ENCODE measurements at places on chromosomes 7 and 10.

- DNase-seq: no peak
Measured at GRCh38 chr10:12902135-12902572, 99.4 kb downstream of the CCDC3 start.

- DNase-seq: no peak
Measured at GRCh38 chr7:99860281-99861127, 16.3 kb downstream of the OR2AE1 start.

DNA sequence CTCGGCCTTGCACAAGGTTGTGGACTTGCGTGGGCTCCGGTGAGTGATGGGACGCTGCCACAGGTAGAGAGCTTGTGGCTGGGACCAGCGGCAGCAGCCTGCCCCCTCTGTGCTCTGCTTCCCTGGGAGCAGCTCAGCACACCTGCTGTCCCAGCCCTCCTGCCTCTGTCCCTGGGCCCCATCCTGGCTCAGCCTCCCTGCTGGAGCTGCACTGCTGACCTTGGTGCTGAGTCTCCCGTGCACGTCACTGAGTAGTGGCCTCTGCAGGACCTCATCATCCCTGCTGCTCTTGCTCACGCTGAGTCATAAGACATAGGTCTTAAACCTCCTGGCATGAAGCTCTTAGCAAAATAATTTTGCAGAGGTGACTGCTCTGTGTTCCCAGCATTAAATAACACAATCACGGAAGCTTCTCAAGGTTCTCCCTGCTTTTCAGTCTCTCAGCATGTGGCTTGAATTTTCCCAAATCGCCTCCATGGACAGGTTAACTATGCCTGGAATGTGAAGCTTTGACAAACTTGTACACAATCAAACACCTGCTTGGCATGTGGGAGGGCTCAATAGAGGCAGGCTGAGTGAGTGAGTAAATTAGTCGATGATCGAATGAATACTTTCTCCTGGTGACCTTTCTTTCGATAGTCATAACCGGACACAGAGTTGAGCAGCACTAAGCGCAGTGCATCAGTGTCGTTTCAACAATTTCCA is 63.8 kb upstream of the NPS start:
- no peak for DNase-seq

DNA sequence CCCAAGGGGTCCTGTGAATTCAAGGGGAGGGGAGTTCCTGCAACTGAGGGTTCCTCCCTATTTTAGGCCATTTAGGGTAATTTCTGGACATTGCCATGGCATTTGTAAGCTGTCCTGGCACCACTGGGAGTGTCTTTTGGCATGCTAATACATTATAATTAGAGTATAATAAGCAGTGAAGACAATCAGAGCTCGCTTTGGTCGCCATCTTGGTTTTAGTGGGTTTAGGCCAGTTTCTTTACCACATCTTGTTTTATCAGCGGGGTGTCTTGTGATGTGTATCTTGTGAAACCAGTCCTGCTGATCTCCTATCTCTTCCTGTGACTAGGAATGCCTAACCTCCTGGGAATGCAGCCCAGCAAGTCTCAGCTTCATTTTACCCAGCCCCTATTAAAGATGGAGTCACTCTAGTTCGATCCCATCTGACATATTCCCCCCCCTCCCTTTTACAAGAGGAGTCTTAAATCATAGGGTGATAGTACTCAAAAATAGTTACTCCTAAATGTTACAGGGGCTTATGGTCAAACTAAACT is 43.2 kb downstream of the SVOPL start:
- no peak for DNase-seq

- DNase-seq: no peak
Measured at GRCh38 chr10:2108496-2108895, 371.2 kb upstream of the ADARB2 start.

DNA sequence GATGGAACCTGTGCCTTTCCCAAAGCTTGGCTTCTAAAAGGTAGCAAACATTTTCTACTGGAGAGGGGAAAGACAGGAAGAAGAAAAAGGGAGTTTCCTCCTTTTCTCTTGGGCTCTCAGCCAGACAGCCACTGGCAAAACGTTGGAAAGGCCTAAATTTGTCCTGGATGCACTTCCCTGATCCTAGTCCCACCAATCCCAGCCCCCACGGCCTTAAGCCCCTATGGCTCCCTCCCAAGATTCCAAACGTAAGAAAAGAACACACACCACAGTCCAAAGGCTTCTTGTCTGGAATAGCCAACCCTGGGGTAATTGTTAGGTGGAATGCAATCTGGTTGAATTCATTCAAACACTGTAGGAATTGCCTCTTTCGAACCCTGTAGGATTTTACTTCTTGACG is 959 bp upstream of the TLX1 start:
- DNase-seq: no peak

DNA sequence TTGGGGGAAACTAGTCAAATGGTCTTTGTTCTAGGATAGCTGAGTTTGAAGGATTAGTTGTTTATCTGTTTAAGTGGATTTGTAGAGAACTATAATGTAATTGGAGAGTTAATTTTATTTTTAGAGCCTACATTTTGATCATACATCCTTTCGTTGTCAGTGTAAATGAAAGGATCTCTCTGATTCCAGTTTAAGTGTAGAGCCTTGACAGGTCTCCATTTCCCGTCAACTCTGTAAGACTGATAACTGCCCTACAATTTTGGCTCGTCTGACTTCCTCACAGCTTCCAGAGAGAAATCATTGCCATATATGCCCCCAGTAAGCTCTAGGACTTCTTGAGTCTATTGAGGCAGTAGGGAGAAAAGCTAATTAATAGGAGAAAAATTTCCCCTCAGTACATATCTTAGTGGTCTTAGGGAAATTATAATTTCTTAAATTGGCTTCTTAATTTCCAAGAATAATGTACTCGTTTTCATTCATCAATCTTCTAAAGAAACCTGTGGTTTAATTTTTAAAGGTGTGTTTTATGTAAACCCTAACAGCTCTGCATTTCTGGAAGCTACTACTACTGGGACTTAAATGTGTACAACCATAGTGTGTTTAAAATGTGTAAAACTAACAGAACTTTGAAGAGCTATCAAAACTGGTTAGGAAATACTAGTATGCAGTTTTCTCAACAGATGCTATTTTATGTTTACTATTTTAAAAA is 3.8 kb downstream of the KMT2E start:
- no peak for DNase-seq

DNA sequence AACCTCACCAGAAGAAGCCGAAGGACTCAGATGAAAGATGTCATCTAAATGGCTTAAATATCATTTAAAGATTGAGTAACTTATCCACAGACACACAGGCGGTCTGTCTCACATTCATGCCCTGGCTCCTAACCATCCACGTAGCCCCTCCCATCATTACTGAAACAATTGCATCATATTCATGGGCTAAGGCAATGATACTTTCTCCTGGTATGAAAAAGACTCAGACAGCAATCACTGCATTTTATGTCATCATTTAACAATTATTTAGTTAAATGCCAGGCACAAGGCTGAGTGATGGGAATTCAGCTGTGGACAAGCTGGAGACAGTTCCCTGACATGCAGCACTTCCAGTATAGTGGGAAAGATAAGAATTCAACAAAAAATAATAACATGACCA is 11.2 kb upstream of the TECTB start:
- no peak for DNase-seq

DNA sequence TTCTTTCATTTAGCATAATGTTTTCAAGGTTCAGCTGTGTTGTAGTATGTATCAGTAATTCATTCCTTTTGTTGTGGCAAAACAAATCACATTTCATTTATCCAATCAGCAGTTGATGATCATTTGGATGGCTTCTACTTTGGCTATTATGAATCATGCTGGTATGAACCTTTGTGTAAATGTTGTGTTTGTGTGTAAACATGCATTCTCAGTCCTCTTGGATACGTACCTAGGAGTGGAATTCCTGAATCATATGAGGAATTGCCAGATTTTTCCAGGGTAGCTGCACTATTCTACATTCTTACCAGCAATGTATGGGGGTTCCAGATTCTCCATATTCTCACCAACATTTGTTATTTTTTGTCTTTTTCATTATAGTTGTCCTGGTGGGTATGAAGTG is 578.5 kb upstream of the MKI67 start:
- no peak for DNase-seq

- no peak for DNase-seq
Measured at GRCh38 chr10:87654212-87654611, 5.5 kb upstream of the PAPSS2 start.

- DNase-seq: no peak
Measured at GRCh38 chr7:47087866-47088265, 494.0 kb downstream of the TNS3 start.

DNA sequence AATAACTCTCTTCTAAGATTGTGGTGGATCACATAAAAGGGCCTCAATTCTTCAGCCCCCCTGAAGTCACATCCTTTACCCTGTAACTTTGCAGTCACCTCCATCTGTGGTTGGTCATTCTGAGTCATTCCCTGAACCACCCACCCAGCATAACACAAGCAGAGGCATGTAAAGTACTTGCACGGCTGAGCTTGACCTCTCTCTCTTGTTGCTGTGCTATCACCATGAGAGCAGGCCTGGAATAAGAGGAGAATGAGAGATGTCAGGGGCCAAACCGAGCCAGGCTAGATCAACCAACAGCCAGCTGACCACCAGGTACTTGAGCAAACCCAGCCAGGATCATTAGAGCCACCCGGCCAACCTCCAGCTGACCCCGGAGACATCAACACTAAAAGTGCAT is 13.5 kb upstream of the STK17A start:
- DNase-seq: no peak

DNA sequence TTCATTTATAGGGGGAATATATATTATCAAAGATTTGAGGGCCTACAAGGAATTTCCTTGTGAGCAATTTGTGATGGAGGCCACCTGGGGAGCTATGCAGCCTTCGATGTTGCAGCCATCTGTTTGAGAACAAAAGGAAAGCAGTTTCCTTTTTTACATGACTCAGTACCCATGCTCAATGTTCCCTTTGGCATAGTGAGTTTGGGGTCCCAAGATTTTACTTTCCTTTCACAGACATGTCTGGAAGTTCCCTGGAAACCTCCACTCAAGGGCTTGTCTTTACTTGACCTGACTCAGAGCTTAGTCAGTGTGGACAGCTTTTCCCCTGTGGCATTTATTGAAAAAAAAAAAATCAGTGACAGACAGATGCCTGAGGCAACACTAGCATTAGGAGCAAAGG is 73.5 kb upstream of the VIPR2 start:
- no peak for DNase-seq

DNA sequence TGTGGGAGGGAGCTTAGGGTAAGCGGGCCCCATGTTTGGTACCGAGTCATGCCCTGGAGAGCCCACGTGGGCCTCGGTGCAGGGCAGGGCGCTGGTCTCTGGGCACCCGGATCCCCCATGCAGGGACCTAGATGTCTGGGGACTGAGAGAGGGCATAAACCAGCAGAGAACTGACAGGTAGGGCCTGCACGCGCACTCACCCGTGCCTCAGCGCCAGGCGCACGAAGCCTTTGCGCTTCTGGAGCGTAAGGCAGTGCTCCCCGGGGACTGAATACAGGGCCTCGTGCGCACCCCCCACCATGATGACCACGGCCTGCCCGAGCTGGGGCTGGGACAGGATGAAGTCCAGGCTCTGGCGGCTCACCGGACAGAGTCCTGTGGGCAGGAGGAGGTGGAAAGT is 2.8 kb downstream of the MOGAT3 start:
- no peak for DNase-seq

- DNase-seq: no peak
Measured at GRCh38 chr7:121456785-121457359, 60.8 kb upstream of the FAM3C start.

GRCh38 chr7:44740055-44740454 is 8.6 kb upstream of the ZMIZ2 start:
- no peak for DNase-seq

GRCh38 chr7:122300956-122301833 is 3.4 kb downstream of the FEZF1 start:
- no peak for DNase-seq

DNA sequence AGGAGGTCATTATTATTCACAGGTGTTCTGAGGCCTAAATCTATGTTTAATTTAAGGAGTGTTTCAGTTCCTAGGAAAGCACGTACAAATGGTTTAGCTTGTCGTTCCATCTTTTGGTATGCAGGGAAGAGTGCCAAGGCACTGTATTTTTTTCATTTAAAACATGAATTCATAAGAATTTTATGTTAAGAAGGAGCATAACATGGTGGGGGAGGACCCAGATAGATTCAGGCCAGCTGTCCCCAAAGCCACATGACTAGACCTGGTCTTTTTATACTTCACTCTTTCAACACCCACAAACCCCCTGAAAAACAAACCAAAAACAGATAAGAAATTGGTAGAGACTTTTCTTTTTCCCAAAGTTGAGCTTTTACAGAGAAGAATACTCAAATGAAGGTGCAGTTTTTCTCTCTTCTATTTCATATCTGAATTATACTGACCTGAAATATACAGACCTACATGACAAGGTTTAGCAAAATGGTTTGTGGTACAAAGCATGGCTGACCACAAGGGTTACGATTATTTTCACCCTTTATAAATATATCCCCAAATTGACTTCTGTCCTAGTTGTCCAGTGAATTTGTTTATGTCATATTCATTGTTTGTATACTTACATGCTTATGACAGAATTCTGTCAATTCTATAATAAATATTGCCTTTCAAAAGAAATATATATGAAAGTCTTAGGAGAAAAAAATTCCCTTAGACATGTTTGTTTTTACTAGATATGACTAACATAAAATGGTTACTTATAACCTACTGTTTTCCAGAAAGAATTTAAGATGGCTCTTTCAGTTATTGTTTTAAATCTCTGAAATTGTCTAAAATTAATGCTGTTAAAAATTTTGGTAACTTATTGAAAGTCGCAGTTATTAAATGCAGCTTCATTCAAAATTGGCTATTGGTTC is 71.3 kb downstream of the AP3M1 start:
- DNase-seq: no peak

DNA sequence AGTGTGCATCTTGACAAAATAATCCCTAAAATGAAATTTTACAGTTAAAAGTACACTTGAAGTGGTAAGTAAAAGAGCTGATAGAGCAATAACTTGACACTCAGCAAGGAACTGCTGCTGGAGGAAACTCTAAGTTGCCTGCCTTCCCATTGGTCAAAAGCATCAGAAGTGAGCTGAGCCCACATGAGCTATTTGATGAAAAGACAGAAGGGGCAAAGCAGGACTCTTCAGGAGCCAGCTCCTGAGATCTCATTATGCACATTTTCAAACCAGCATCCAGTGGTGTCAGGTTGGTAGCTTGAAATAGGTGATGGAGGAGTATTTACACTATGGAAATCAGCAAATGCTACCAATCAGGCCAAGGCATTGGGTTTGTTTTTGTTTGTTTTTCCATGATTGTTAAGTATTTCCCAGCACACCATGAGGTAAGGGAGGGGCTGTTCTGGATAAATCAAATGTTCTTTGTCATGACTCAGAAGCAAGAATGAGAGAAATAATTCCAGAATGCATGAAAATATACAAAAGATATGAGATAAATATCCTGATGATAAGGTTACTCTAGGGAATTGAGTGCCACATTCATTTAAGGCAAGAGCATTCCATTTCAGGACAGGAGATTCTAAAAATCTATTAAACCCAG is 316.6 kb downstream of the SNX13 start:
- DNase-seq: no peak

GRCh38 chr10:73623056-73623455 is 18.2 kb downstream of the MYOZ1 start:
- DNase-seq: no peak

DNA sequence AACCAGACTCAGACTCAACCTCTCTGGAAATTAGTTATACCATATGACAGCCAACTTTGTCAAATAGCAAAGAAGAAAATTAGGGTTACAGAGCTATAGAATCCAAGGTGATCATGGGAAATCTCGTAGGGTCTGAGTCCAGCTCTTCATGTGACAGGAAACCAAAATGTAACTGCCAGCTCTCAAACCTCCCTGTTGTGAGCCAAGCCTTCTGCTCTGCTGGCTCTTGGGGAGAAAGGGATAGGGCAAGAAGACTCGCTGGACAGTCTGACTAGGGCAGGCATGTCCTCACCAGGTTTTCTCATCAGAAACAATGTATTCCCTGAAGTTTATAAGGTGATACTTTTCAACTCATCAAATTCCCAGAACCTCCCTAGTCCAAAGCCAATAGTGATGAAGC is 63.0 kb downstream of the CDHR3 start:
- DNase-seq: no peak
